ENCODE measurements at places on chromosomes 13 and 19. TPM values are rescaled to one million over a fixed set of nuclear protein-coding genes. Genes with fewer than 3 reads are reported as not detected.

The PABPC3 gene
- not detected for total RNA-seq

GRCh38 chr13:34842466-34842865 is 99.6 kb upstream of the NBEA start:
- no peak for DNase-seq

GRCh38 chr19:41795031-41795461 is 1.3 kb upstream of the CEACAM3 start:
- DNase-seq: no peak

DNA sequence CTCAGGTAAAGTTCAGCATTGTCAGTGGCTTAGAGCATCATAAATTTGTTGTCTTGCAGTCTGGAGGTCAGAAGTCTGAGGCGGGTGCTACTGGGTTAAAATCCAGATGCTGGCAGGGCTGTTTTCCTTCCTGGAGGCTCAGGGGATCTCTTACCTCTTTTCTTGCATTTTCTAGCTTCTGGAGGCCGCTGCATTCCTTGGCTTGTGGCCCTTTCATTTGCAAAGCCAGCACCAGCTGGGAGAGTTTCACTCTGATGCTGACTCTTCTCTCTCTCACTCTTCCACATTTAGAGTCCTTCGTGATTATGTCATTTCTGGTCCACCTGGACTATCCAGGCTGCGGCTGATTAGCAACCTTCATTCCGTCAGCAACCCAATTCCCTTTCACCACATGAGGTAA is 38.1 kb upstream of the SLC10A2 start:
- DNase-seq: no peak

All from right atrium auricular region (tissue), 2 donors.